Mesangial cell (primary cell): ENCODE measurements at places on chromosomes 3 and 15. TPM values are rescaled to one million over a fixed set of nuclear protein-coding genes. Genes with fewer than 3 reads are reported as not detected.

A4GNT gene
- not detected in 2 replicates for total RNA-seq

SLC24A5 gene
- not detected in 2 replicates for total RNA-seq

RAD51 gene
- 3.7 and 12.7 TPM in 2 replicates for total RNA-seq

ATP10A gene
- total RNA-seq = 28.5 and 44.1 TPM in 2 replicates

BLOC1S6 gene
- total RNA-seq = 21.9 and 25.1 TPM in 2 replicates

CLRN1 gene
- total RNA-seq = not detected in 2 replicates

DUOXA2 gene
- not detected in 2 replicates for total RNA-seq

RLBP1 gene
- total RNA-seq = not detected in 2 replicates

ARL6IP5 gene
- total RNA-seq = 138 and 166 TPM in 2 replicates

STAC gene
- total RNA-seq = 11.7 and 31.0 TPM in 2 replicates

COLQ gene
- total RNA-seq = 0.13 and 0.16 TPM in 2 replicates

UBAP1L gene
- total RNA-seq = 0.33 and 0.89 TPM in 2 replicates

LRRC58 gene
- 15.1 and 15.2 TPM in 2 replicates for total RNA-seq

CRYBG3 gene
- total RNA-seq = 5.2 TPM in 2 replicates

GP5 gene
- total RNA-seq = under 0.01 and 0.16 TPM in 2 replicates

FAM43A gene
- 4.9 and 7.2 TPM in 2 replicates for total RNA-seq

ARL6 gene
- 3.3 and 6.1 TPM in 2 replicates for total RNA-seq

CNTN3 gene
- under 0.01 TPM in 1 of 2 replicates, not detected in the other for total RNA-seq

MYO5C gene
- total RNA-seq = 4.8 and 5.5 TPM in 2 replicates

CCRL2 gene
- 0.33 TPM in 1 of 2 replicates, not detected in the other for total RNA-seq

VWA5B2 gene
- 0.13 TPM in 1 of 2 replicates, not detected in the other for total RNA-seq

C15orf39 gene
- 15.3 and 22.6 TPM in 2 replicates for total RNA-seq

DPPA4 gene
- total RNA-seq = 0.25 TPM in 1 of 2 replicates, not detected in the other

ATOSA gene
- 6.4 and 16.7 TPM in 2 replicates for total RNA-seq

SYNPR gene
- not detected in 2 replicates for total RNA-seq

PLA1A gene
- total RNA-seq = 0.16 and 3.9 TPM in 2 replicates

SLCO2A1 gene
- 0.33 and 2.4 TPM in 2 replicates for total RNA-seq

ASB14 gene
- not detected in 2 replicates for total RNA-seq

FBXL22 gene
- 0.33 and 0.63 TPM in 2 replicates for total RNA-seq

PARP3 gene
- 10.8 and 19.9 TPM in 2 replicates for total RNA-seq

KBTBD12 gene
- 0.16 TPM in 1 of 2 replicates, not detected in the other for total RNA-seq

GHSR gene
- total RNA-seq = not detected in 2 replicates

GPR176 gene
- 54.9 and 61.6 TPM in 2 replicates for total RNA-seq

PRICKLE2 gene
- total RNA-seq = 12.1 and 17.7 TPM in 2 replicates

FSTL1 gene
- total RNA-seq = 223 and 285 TPM in 2 replicates

EOMES gene
- total RNA-seq = not detected in 2 replicates

HTR3E gene
- not detected in 2 replicates for total RNA-seq

ZBTB38 gene
- total RNA-seq = 54.9 and 71.6 TPM in 2 replicates

CDHR4 gene
- not detected in 2 replicates for total RNA-seq
